Psoas muscle (tissue), 8 donors: ENCODE measurements at places on chromosomes 7 and 10. TPM values are rescaled to one million over a fixed set of nuclear protein-coding genes. Genes with fewer than 3 reads are reported as not detected.

DNA sequence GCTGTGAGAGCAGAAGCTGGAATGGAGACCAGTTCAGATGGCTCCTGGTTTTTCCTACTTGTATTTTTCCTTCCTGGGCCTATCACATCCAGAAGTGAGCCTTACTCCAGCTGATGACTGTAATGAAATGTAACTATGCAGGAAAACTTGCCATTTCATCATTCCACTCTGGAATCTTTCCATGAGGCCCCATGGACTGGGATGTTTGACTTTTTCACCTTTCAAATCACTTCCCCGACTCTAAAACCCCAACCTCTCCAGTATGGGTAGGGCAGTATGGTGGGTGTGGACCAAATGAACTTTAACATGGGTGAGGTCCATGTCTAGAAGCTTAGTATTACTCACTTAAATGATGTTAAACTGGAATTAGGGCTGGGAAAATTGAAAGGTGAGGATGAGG, 40.3 kb upstream of the DLD start:
- no peak for DNase-seq

DNA sequence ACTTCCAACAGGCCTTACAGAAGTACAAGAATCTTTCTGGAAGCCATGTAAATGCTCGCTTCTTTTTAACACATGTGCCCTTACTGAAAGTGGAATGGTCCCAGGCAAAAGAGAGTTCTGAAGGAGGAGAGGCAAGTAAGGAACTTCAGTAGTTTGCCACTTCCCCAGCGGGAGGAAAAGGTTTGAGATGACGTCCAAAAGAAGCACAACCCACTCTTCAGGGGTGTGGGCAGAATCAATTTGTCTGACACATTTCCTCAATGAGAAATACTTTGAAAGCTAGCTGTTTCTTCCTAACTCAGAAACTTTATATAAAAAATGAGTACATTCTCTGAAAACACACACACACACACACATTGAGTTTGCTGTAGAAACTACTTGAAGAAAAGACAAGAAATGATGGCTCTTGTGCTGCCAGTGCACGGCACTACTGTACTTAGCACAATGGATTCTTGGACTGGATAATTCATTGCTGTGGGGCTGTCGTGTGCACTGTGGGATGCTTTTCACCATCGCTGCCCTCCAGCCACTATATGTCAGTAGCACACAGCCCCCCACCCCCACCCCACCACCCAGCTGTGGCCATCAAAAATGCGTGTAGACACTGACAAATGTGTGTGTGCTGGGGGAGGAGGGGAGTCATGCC, 183.0 kb downstream of the SRPK2 start:
- no peak for DNase-seq

The NXPH1 gene
- polyA plus RNA-seq, result not detected

The CPVL gene
- 1.6 TPM for polyA plus RNA-seq
